ENCODE measurements at places on chromosomes 3 and 15.

DNA sequence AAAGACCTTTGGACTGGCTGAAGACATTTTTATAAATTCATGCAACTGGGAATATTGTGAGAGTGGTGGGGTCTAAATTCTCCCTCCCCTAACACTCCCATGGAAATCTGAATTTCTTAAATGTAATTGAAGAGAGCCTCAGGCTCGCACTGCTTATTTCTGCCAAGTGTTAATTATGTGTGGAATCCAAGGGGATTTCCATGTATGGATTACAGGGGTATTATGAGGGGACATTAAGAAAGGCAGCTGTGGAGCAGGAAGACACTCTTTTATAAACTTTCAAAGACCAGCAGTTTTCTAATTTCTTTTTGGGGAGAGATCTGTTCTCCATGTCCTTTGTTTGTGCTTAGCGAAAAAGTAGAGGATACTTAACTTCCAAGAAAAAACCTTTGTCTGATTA is 152.1 kb upstream of the TBL1XR1 start:
- DNase-seq = no peak

GRCh38 chr3:153232851-153233271 is 70.8 kb downstream of the RAP2B start:
- DNase-seq = peak; percentile 58

- no peak for DNase-seq
These were observed 154.1 kb upstream of the CRBN start for GRCh38 chr3:3333571-3333970.

DNA sequence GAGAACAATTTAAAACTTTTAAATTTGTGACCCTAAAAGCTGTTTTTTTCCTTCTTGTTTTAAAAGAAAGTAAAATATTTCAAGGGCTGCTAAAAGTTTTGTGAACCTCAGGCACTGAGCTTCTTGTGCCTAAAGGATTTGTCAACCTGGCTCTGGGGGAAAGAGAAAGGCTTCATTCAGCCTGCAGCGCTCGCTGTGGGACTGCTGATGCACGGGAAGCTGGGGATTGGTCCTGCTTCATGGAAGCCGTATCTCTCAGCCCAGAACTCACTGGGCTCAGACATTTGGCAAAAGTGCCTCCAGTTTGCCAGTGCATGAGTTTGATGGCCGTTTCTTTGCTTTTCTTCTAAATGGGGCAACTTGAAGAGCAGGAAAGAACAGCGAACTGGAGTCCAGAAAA is 30.8 kb downstream of the TPRG1 start:
- DNase-seq = peak; percentile 28

GRCh38 chr3:155293516-155293915 is at the start of gene STRIT1:
TSS of gene STRIT1 (minus strand) at chr3:155293683.
- DNase-seq = no peak

All from astrocyte of the hippocampus (primary cell).